ENCODE measurements at places on chromosomes 2 and 18.
A peak's percentile ranks its signal among the peaks of the same experiment; 100 is the strongest.

- DNase-seq: no peak
Observed at GRCh38 chr18:74110976-74111375, 36.7 kb downstream of the FBXO15 start.

DNA sequence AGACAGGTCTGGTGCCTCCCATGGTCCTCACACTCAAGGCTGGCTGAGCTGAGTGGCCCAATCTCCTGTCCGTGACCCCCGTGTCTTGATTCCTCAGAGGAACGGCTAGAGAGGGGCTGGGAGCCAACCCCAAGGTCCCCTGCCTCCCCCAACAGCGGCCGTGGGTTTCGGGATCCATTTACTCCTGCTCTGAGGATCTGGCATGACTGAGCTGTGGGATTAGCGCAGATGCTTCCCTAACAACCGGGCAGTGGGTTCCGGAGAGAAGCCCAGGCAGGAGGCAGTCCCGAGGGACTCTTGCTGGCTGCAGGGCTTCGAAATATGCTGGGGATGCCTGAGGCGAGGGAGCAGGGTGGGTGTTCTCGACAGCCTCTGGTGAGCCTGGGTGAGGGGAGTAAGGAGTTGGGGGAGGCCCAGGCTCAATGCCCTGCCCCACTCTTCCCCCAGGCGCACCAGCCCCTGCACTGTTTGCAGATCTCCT is 18.9 kb downstream of the GPR35 start:
- DNase-seq: no peak

- no peak for DNase-seq
Observed at GRCh38 chr18:62776024-62776570, 60.8 kb downstream of the PHLPP1 start.

DNA sequence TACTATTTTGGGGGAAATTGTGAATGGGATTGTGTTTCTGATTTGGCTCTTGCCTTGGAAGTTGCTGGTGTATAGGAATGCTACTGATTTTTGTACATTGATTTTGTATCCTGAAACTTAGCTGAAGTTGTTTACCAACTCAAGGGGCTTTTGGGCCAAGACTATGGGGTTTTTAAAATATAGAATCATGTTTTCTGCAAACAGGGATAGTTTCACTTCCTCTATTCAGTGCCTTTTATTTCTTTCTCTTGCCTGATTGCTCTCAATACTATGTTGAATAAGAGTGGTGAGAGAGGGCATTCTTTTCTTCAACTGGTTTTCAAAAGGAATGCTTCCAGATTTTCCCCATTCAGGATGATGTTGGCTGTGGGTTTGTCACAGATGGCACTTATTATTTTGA is 1383.8 kb upstream of the ACVR2A start:
- DNase-seq: no peak

DNA sequence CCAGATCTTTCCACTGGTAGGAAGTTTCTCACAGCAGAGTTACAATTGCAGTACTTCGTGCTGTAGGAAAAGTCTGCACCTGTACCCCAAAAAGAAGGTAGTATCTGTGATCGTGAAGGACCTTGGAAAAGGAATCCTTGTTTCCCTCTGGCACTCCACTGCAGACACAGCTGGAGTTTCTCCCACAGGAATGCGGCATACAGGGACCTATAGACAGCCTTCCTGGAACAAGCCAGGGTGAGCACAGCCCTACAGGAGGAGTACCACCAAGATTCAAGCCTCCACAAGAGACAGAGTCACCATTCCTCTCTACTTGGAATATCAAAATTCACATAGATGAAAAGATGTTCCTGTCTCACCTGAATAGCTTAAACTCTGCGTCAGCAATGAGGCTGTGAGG is 372.4 kb downstream of the CMPK2 start:
- DNase-seq: no peak

GRCh38 chr2:219210886-219211362 is 4.3 kb downstream of the ZFAND2B start:
- no peak for DNase-seq

GRCh38 chr18:13076886-13077285 is 85.7 kb downstream of the CEP192 start:
- no peak for DNase-seq

- peak; percentile 39 for DNase-seq
Observed at GRCh38 chr2:96342085-96342484, 6.5 kb downstream of the NCAPH start.

DNA sequence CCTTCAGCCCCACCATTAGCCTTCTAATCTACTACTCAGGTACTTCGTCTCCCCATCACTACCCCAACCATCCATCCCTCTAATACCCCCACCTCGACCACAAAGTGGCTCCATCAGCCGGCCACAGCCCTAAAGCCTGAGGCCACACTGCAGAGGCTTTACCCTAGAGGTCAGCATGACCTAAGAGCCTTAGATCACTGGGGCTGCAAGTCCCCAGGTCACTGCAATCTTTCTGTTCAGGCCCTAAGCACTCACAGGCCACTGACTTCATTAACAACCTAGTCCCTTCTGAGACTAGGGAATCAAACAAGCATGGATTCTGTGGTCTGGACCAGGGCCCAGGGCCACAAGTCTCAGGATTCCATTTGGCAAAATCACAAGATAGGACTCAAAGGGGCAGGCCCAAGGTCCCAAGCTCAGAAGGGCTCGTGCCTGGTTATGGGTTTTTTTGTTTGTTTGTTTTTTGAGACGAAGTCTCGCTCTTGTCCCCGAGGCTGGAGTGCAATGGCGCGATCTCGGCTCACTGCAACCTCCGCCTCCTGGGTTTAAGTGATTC is 37.0 kb upstream of the PKDCC start:
- DNase-seq: no peak

- no peak for DNase-seq
Observed at GRCh38 chr2:168700615-168701245, 101.7 kb upstream of the NOSTRIN start.

- DNase-seq: no peak
Observed at GRCh38 chr18:3874125-3874524, 424.2 kb downstream of the TGIF1 start.

- no peak for DNase-seq
Observed at GRCh38 chr2:13638181-13638580, 921.4 kb downstream of the TRIB2 start.

DNA sequence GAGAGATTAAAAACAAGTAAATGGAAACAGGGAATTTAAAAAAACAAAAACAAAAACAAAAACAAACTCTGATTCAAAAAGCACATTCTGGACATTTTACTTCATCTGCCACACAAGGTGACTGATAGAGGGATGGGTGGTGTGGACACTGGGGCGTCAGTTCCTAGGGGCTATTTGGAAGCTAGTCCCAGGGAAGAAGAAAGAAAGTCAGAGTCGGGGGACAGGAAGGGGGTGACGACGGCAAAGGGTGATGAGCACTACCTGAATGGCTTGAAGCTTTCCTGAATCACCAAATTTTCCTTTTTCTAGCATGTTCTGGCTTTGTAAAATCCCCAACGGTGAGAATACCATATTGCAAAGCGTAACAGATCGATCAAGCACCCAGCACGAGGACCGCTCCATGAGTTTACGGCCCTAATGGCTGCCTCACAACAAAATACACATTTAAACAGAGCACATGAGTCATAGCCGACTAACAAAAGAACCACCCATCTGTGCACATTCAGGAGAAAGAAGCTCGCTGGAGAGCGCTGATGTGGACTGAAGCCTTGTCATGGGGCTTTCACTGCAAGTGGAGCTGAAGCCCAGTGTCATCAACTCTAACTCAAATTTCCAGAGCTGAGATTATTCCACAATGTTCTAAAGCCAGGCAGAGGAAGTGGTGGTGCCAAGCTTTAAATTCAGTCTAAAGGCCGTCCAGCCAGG is 178.9 kb downstream of the LNPK start:
- no peak for DNase-seq

GRCh38 chr2:40403233-40403836 is 48.6 kb downstream of the SLC8A1 start:
- DNase-seq: no peak

DNA sequence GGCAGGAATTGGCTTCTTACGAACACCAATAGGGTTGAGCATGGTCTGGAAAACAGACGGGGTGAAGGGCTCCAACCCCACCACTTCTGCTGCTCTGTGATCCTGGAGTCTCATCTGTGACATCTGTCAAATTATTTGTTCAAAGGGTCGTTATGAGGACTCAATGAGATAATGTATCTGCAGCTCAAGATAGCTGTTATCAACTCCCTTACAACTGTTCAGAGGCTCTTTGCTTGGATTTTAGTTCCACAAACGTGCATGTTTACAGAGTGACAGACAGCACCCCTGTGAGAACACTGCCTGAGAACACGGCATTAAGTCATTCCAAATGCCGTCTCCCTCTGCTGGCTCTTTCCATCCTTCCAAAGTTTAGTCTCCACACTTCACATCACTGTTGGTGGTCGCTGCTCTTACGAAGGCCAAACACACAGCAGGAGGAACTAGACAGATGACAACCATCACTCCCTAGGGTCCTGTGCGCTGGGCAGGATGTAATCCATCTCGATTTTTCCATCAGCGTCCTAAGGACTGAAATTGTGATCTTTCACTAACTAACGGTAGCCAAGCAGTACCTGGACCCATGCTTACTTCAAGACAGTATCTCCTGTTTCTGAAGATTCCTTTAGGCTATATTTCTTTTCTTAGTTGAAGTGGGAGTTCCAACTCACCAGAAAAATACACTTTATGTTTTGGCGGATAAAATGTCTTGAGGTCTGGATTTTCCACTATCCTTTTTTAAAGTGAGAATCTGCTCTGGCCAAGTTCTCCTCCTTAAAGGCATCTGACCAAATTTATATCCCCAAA is 220.3 kb downstream of the ANAPC1 start:
- no peak for DNase-seq

GRCh38 chr2:207394812-207395534 is 134.8 kb upstream of the CREB1 start:
- DNase-seq: no peak

- DNase-seq: no peak
Observed at GRCh38 chr2:193371200-193371599, 1176.5 kb upstream of the TMEFF2 start.

DNA sequence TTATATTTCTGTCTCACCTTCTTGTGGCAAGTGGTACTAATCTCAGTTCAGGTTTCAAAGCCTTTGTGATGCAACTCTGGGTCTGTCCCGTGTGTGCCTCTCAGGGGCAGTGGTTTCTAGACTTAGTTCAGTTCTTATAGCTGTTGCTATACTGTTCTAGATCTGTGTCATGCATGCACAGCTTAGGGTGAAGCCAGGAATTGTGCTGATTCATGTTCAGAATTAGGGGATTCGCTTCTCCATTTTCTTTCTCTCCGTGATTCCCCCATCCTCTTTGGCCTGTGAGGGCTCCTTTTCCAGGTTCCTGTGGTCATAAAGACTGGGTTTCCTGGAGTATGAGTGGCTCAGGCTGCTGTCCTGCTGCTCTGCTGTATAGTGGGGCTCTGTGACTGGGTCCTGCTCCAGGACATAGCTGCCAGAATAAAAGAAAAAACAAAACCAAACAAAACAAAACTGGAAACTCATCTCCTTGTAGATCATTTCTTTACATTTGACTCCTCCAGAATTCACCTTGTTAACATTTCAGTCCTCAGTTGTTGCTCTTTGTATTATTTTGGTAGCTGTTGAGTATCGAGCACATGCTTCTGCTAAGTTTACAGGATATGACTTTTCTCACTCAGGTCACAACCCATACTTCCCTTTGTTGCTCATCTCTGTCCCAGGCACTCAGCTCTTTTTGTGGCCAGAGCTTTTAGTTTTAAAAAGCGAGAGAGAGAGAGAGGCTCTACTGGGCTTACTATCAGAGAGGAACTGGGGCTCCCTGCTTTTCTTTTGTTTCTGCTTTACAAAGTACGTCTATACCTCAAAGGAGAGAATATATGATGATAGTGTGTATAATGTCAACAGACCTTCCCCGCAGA is 34.2 kb downstream of the CERS6 start:
- peak; percentile 7 for DNase-seq

DNA sequence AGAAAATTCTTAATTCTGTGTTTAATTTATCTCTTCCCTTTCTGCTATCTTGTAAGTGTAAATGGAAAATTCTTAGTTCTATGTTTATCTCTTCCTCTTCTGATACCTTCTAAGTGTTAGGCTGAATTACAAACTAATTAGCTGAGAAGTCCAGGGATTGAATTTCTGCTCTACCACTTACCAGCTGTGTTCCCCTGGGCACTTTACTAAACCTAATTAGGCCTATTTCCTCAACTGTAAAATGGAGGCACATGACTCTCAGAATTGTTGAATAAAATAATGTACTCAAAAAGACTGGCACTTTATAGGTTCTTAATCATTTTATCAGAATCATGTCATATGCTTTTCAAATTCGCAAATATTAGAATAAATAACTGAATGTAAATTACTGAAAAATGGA is 146.3 kb downstream of the MAP2 start:
- no peak for DNase-seq

GRCh38 chr2:236341721-236342120 is 77.5 kb upstream of the ASB18 start:
- DNase-seq: no peak

- no peak for DNase-seq
Observed at GRCh38 chr18:76573325-76574025, 78.4 kb upstream of the ZNF516 start.

- no peak for DNase-seq
Observed at GRCh38 chr2:24317491-24317920, 42.8 kb downstream of the ITSN2 start.
